Kidney glomerular epithelial cell (primary cell): ENCODE measurements at places on chromosomes 11 and 22.

DNA sequence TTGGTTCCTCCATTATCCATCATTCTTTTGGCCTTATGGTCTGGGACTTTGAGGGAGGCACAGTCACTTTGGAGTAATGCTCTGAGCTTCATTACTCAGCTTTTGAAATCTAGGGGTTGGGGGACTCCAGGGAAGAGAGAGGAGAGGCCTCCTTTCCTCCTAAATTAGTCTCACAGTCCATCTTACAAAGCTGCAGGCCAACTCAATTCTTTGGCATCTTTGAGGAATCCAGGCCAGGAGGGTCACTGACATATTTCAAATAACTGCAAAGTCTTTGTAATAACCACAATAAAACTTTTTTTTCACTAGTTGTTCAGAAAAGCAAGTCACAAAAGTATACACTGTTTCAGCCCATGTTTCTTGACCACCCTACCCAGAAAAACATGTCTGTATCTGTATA is 73.3 kb upstream of the FAR1 start:
- peak; percentile 1 for DNase-seq

DNA sequence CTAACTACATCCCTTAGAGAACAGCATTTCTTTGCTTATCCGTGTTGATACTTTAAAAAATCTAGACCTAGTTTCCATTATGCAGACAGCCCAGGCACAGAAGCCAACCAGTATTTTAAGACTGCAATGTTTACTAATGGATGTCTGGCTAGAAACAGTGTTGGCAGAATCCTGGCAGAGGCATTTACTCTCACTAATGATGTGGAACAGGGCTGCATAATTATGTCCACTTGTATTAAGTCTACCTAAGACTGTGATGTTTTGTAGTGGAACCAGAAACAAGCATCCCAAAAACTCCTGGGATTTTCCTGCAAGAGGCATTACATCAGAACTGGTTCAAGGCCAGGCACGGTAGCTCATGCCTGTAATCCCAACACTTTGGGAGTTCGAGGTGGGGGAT is 50.2 kb upstream of the PICALM start:
- peak; percentile 21 for DNase-seq

DNA sequence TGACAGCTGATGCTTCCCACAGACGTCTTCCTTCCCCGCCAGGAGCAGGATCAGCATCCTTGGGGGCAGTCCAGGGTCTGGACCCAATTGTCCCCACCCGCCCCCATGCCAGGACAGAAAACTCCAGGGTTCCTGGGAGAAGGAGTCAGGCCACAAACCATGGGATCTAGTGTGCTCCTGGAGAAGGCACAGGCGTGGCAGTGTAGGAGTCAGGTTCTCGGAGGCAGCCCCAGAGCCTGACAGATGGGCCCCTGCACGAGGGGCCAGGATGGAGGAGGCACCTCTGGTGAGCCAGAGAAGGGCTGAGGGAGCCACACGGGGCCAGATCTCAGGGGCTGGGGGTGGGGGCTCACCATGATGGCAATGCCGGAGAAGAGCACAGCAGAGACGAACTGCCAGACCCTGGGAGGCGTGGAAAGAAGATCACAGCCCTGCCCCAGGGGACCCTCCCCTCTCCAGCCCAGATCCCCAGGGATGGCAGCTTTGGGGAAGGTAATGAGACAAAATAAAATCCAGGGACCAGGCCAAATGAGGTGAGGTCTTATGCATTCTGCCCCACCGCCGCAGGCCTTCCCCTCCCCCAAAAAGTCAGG is 13.6 kb downstream of the TP53I11 start:
- no peak for DNase-seq

DNA sequence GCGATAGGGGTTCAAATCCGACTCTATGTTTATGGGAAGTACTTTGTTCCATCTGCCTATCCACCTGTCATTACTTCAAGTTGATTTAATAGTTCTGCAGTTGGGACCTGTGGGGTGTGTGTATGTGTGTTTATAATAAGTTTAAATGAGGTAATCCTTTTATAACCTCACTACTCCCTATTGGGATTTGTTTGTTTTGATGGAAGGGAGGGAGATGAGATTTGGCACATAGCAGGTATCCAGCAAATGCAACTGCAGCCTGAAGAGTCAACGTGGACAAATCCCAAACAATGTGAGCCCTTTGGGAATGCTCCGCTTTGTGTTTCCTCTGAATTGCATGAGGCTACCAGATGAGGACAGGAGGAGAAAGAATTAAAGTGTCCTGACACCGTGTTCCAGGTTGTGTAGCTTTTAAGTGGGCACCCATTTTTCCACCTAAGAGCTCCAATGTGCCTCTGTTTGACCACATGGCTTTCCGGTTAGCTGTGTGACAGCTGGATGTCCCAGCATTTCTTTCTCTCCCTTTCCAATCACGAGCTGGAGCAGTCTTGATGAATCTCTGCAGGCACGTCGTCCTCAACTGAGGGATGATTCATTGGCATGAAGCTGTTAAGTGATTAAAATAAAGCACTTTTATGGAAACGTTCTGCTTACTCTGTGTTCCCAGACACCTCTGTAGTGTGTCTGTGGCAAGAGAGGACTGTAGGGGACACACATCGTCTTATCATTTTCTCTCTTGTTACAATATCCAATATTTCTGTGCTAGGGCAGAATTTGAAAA is 610.7 kb downstream of the NTM start:
- DNase-seq, result no peak

GRCh38 chr11:135004495-135004894 is 592.5 kb upstream of the B3GAT1 start:
- no peak for DNase-seq

DNA sequence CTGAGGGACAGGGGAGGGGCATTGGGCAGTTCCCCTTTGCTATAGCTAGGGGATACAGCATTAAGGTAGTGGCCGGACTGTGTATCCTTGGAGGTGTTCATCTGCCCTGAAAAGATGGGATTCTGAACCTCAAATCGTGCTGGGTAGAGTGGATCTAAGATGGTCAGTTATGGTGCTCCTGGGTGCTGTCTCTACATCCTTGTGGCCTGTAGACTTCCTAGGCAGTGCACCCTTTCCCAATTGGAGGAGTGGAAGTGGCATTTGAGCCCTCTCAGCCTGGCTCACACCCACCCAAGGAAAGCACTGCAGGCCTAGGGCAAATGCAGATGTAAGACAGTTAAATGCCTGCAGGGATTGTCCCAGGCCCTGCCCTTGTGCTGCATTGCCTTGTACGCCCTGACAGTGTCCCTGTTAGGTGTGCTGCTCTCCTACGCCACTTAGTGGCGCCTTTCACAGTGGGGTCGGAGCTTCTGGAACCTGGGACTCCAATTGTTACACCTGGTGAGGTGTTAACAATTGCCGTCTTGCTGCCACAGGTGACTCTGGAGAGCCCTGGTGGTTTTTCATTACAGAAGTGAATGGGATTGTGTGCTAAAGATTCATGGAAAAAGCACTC is 35.0 kb downstream of the PPFIBP2 start:
- DNase-seq, result no peak

- no peak for DNase-seq
Observed at GRCh38 chr11:128868841-128869671, 2.0 kb upstream of the KCNJ1 start.

- DNase-seq, result no peak
Observed at GRCh38 chr22:19199479-19199878, 20.9 kb upstream of the SLC25A1 start.

DNA sequence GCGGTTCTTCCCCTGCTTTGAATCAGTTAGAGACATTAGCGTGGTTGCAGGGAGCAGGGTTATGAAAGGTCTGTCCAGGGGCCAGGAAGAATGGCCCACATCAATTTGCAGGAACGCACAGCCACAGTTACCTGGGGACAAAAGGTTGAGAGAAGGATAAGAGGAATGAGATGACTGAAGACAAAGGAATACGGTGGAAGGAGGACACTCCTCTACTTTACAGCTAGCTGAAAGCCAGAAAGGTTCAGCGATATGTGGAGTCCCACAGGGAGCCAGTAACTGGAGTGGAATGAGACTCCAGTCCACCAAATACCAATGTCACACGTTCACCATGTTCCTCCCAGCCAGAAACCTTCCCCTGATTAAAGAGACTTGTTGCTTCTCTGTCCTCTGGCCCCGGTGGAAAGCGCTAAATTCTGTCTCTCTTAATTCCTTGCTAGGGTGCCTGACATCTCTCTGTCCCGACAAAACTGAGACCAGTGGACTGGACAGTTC is 10.7 kb downstream of the XNDC1N start:
- DNase-seq, result no peak

DNA sequence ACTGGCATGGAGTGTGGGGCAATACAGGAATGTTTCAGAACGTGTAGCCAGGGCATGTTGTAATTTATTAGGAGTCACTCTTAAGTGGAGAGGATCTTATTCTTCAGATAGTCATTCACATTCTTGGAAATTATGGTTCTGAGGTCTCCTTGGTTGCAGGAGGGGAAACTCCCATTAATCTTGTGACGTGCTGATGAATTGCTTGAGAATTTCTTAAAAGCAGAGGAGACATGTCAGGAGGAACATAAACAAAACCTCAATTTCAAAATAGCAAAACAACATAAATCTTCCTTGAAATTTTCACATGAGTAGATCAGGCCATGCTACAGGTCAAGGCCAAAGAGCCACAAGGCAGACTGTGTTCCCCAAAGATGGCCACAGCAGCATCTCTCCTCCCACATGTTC is 50.4 kb downstream of the ADM start:
- peak; percentile 82 for DNase-seq

DNA sequence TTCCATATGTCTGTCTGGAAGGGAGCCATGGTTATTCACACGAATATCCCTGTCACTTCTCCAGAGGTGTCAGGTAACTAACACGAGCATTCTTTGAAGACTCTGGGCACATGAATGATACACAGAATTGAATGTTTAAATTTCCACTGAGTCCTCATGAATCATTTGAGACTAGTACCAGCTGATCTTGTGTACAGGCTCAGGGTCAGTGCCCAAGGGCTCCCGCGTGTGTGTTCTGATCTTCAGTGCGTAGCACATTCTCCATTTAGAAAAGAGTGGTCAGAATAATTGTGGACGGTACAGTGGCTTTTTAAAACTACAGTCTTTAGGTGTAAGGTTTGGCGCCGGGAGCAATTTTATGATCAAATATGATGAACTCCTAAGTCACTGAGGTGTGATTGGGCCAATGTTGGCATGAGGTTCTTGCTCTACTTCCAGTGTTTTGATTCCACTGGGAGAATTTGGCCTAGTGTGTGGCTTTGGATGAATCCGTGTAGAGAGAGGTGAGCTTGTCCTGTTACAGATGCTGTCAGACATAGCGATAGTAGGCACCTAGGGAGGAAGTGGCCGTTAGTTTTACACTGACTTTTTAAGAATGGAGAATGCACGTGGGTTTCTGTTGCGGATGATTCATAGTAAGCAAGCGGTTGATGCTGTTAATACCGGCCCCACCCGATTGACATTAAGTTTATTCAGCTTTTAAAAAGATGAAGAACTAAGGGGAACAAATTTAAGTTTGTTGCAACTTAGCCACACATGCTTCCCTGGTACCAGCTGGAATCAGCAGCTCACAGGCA is 22.2 kb downstream of the NUP50 start:
- no peak for DNase-seq

GRCh38 chr11:122751292-122752070 is 86.8 kb upstream of the CRTAM start:
- peak; percentile 28 for DNase-seq

DNA sequence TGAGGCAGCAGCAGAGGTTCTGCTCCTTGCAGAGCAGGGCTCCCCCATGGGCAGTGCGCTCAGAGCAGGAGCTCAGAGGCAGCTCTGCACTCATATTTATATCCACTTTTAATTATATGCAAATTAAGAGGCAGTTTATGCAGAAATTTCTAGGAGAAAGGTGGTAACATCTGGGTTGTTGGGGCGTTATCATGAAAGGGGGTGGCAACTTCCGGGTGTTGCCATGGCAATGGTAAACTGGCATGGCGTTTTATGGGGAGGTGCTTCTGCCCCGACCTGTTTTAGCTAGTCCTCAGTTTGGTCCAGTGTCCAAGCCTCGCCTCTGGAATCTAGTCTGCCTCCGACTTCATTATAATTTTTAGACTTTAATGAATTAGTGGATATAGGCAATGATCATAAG is 1191.7 kb downstream of the TBC1D22A start:
- no peak for DNase-seq

GRCh38 chr11:14082338-14082737 is 119.8 kb downstream of the SPON1 start:
- no peak for DNase-seq

DNA sequence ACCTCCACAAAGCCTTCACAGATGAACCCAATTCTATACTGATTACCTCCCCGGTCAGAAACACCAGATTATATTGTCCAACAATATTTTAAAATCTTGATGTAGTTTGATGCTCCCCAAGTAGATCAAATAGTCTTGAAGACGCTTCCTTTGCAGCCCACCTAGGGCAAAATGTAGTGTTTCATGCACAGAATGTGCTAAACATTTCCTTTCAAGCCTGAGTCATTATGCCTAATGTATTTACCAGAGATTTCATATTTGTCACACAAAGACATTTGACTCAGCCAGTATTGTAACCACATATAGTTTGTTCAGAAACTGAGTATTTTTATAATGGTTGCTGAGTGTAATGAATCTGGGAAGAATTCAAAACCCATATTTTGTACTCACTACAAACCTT is 1396.8 kb downstream of the LRRC4C start:
- DNase-seq, result no peak

DNA sequence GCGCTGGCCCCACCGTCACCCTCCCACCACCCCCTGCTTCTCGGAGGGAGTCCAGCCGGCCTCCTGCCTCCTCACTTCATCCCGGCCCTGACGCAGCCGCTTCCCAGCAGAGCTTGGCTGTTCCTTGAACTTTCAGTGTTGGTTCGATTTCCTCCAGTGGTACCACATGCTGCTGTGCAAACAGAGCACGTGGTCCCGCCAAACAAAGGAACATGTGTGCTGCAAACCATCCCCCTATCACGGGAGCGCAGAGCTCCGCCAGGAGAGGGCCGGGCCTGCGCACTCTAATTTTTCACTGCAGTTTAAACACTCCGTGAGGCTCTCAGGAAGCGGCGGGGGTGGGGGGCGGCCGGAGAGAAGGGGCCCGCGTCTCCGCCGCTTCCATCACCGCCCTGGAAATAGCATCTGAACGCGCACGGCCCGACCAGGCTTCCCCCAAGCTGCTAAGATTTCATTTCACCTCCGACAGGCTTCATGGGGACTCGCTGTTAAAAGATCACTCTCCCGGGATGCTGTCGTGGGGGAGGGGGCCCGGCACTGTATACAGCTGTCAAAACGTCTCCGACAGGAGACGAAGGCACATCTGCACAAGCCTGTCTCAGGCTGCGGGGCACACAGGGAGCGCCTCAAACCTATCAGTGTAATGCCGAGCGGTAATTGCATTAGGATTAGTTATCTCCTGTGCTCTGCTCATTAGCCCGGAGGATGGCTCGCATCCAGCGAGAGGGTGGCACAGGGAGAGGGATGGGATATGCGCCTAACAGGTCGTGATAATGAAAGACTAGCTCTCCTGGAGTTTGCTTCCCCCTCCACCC is 269.9 kb upstream of the SORL1-AS1 start:
- DNase-seq, result no peak
